SJCRH30 (cell line): ENCODE measurements at places on chromosomes 13 and 19.

DNA sequence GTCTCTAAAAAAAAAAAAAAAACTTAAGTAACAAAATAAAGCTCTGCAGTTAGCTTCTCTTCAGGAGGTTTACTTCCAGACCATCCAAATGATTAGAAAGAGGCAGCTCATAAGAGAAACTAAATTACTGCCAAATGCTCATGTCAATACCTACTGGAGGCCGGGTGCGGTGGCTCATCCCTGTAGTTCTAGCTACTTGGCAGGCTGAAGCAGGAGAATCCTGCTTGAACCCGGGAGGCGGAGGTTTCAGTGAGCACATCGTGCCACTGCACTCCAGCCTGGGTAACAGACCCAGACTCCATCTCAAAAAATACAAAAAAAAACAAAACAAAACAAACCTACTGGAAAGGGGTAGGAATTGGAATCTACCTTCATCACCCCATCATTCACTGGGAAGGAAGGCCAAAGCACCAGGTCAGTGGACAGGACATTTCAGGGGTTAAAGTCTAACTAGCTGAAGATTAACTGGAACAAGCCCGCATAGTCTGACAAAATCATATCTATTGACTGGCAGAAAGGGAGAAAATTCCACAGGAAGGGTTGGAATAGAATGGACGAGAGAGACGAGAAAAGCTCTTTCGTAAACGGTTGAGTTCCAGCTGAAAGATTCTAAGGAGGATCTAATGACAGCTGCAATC, 1.3 kb downstream of the ZFP14 start:
- DNase-seq = no peak

DNA sequence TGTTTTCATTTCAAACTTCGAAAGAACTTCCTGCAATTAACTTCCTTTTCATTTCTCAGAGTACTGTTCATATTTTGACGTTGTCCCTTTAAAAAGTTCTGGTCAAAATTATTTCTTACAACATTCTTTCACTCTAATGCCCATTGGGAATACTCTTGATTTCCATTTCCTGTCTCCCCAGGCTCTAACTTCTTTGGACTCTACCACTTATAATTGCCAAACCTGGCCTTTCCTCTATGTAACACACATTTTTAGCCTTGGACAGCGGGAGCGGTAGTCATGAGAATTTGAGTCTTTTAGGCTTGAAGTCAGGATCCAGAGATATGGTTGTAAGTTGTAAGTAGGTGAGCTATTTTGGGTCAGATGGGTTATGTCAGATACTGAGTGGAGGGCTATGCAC, 163.5 kb upstream of the SPRY2 start:
- DNase-seq = no peak

GRCh38 chr13:30312904-30313303, 5.6 kb upstream of the KATNAL1 start:
- DNase-seq = no peak

DNA sequence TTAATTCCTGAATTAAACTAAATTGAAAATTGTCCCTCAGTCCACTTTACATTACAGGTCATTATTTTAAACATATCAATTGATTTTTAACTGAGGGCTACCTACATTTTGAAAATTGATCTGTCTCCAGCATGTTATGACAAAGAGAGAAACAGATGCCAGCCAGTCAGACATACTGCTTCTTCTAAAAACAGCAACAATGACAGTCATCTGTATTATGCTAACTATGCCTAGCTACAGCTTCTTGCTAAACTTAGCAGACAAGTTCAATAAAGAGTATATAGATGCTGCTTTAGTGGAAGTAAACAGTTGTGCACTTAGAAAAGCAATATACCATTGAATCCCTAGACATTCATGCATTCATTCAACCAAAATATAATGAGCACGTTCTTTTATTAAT, 48.6 kb upstream of the EEF1AKMT1 start:
- DNase-seq = no peak

GRCh38 chr19:20662421-20663105, 1.2 kb upstream of the ZNF626 start:
- DNase-seq = no peak

GRCh38 chr19:47603706-47604565, 5.0 kb upstream of the BICRA start:
- no peak for DNase-seq
